ENCODE measurements at places on chromosomes 5 and 9.

DNA sequence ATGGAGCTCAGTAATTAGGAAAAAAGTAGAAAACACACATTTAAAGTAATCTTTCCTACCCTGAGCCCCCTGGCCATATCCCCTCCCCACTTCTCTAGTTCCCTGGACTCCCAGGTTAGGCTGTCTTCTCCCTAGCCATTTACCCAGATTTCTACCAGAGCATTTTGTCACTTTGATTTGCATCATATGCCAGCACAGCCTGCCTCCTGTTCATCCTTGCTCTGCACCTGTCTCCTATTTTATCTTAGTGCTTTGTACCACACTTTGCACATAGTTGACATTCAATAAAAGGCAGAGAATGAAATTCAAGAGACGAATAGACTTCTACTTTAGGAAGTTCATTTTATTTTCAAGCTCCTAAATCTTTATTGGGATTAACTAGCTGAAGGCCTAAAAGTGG lies 344.5 kb downstream of the EBF1 start:
- DNase-seq = no peak

GRCh38 chr9:109683521-109683920 lies 96.5 kb upstream of the PALM2AKAP2 start:
- DNase-seq = peak; percentile 8

DNA sequence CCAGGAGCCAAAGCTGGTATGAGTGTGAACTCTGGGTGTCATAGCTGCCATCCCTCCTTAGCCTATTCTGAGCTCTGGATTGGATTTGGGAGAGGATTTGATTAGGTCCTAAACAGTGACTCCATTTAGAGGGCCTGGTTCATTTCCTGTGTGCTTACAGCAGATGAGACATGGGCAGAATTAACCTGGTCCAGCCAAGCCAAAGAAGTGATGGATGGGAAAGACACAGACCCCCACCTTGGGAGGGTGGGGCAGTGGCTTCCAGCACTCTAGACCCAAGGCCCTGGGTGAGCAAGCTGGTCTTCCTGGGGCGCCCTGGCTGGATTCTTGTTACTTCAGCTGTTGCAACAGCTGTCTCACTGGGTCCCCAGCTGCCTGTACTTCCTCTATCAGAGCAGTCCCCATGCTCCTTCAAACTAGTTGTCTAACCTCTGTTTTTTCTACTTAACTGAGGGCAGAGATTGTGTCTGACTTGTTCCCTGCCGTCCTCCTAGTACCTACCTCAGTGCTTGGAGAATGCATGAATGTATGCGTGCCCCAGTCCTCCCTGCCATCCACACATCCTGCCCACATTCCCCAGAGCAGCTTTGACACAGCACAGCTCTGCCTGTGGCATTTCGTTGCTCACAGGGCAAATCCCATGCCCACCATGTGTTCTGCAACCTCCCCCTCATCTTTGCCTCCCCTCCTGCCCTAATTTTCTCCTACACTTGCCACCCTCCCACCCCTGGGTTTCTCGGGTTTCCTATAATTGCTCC lies 115.9 kb downstream of the RGS3 start:
- DNase-seq = peak; percentile 55

DNA sequence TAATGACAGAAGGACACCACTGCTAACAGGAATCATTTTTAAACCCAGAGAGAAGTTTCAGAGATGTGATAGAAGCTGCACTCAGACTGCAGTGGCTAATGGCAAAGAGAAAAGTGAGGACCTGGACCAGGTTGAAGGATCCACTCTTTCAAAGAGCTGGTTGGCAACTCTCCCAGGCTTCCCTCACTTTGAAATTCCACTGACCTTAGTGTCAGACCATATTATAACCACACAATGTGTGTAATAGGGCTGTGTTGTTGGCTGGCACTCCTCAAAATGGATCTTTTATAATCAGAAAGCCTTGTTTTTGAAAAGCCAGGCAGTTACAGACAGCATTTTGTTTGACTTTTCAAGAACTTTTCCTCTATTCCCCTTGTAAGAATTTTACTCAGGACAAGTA lies 280.7 kb downstream of the PRELID2 start:
- peak; percentile 72 for DNase-seq

- DNase-seq = peak; percentile 68
Observed at GRCh38 chr9:92242260-92243136, 51.0 kb downstream of the IARS1 start.

GRCh38 chr5:90968319-90968718 lies 409.7 kb downstream of the ADGRV1 start:
- no peak for DNase-seq

DNA sequence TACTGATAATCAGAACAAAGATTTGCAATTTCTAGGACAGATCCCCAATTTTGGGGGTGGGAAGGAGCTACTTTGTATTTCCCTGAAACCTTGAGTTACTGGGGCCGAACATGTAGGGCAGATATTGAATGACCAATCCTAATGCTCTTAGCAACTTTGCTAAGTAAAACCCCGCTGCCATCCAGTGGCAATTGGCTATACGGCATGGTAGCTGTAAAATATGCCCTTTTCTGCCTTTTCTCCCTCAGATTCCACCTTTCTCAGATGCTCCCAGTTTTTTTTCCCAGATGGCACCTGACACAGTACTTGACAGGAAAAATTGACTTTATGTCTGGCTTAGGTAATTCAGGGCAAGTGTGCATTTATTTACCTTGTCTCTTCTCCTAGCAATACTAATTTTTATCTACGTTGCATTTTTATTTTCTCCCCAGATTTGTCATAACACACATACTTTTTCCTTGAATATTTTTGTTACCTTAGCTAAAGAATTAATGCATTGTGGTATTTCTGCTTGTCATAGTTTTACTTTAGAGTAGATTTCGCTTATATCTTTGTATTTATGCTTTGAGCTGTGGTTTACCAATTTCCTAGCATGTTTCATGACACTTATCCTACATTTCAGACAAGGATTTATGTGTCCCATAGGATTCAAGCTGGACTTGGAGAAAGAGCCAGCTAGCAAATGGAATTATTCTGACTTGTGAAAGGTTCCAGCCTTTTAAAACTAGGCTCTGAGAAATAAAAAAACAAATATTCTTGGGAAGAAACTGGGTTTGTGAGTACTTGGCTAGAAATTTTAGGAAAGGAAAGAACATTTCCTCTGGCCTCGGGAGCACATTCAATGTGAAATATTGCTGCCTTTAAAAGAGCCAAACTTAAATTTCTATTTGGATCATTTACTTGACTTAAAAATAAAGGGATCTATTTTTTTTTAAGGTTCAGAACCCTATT lies 37.4 kb downstream of the PIK3R1 start:
- DNase-seq = peak; percentile 75

- DNase-seq = no peak
Observed at GRCh38 chr9:129849901-129850300, 14.6 kb downstream of the USP20 start.

DNA sequence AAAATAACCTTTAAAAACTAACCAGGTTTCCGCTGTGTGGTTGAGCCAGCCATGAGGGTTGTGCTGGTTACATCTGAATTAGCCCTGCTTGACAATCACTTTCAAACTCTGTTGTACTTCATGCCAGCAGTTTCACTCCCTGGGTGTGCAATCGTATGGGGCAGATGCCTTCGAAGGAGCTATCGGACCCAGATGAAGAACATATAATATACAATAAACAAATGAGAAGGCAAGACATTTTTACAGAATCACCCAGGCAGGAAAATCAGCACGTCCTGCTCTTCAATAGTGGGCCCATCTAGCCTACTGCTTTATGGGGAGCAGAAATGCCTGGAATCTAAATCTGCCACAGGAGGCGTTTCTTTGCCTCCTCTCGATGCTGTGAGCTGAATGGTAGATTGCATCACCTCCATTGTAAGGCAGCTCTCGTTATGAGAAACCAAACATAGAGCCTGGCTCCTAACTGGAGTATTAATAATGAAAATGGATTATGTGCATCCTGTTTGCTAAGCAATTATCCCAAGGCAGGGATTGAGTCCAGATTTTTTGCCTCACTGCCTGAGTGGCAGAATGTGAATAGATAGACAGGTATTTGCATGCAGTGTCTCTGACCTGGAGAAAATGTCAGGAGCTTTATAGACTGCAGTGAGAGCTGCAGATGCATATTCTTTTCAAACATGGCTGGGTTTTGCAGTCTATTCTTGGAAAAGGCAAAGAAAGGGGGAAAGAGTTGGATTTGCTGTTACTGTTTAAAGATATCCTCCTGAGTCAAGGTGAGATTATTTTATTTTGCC lies 143.3 kb upstream of the SMARCA2 start:
- peak; percentile 38 for DNase-seq

DNA sequence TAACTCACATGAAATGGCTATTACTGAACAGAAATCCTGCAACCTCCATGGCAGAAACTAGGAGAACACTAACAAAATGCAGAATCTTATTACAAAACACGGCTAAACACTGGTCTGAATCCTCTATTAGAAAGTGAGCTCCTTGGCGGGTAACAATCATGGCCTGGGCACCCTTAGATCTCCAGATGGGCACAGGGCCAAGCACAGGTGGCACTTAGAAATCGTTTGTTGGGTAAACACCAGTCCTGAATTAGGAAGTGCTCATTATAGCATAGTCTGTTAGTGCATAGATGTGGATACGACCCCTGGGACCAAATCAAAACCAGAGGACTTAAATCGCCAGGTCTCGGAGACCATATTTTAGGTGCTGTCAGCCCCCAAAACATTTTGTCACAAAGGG lies 14.4 kb downstream of the VDAC1 start:
- DNase-seq = no peak

DNA sequence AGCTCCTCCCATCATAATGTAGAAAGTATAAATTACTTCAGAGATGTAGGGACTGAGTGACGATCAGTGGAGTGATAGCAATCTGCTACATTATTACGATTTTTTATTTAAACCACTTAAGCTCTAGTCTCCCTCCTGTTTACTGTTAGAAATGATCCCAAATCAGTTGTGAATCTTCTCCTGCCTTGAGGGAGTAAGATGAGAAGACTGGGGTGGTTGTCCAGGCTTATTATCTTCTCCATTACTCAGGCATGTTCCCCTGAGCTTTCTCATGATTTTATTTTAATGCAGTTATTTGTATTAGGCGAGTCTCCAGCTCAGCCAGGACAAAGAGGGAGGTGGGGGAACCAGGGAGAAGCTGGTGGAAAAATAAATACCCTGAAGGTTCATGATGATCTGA lies 48.2 kb upstream of the CTNNA1 start:
- peak; percentile 68 for DNase-seq

DNA sequence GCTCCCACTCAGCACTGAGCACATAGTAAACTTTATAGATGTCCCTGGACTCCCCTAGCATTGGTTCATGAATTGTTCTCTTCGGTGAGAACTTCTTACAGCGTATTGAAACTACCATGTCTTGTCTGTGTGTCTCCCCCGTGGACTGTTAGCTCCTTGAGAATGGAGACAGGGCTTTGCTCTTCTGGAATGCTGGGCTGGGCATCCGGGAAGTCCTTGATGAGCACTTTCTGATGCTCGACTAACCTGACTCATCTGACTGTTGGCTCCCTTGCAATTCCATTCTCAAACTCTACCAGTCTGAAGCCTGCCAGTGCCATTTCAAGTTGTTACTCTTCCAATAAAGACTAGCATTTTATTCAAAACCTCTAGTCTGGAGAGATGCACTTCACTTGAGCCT lies 15.0 kb upstream of the PFDN1 start:
- DNase-seq = peak; percentile 82

DNA sequence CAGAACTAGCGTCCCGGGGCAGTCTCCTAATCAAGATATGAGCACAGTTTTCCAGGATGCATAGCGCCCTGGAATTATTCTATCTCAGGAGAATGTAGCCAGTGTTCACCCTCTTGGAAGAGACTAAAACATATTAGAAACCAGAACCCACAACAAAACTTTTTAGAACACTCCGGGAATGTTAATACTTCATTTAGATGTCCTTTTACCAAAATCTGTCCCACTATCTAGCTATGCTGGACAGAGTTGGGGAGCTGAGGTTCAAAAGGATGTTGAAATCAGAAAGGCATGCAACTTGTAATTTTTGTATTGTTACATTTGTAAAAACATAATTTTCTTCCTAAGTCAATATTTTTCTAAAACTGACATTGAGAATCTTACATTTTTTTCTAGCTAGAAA lies 386.5 kb upstream of the RFX3 start:
- DNase-seq = peak; percentile 35

- no peak for DNase-seq
Observed at GRCh38 chr5:112885001-112885400, 23.9 kb downstream of the SRP19 start.

- DNase-seq = no peak
Observed at GRCh38 chr5:82290908-82291307, 12.8 kb upstream of the RPS23 start.

GRCh38 chr5:149581192-149581861 lies at the start of gene ARHGEF37:
Gene ARHGEF37 (plus strand): TSS chr5:149581498. CDS start chr5:149597770, 16,272 bp downstream.
- DNase-seq = peak; percentile 63

DNA sequence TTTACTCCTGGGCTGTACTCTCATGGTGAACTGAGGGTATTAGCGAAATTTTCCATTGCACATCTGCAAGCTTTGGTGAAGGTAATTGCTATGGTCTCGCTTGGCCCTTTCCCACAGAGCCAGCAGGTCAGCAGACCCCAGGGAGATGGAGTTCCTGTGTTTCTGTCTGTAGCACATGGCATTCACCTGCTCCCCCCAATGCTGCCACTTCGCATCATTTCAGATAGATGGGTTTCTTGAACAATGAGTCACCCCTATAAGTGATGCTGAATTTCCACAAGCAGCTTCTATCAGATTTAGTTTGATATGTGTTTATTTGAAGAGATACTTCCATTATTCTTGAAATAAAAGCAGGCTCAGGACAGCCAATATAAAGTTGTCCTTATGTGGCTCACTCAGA lies 117.8 kb downstream of the ERCC6L2 start:
- DNase-seq = no peak

DNA sequence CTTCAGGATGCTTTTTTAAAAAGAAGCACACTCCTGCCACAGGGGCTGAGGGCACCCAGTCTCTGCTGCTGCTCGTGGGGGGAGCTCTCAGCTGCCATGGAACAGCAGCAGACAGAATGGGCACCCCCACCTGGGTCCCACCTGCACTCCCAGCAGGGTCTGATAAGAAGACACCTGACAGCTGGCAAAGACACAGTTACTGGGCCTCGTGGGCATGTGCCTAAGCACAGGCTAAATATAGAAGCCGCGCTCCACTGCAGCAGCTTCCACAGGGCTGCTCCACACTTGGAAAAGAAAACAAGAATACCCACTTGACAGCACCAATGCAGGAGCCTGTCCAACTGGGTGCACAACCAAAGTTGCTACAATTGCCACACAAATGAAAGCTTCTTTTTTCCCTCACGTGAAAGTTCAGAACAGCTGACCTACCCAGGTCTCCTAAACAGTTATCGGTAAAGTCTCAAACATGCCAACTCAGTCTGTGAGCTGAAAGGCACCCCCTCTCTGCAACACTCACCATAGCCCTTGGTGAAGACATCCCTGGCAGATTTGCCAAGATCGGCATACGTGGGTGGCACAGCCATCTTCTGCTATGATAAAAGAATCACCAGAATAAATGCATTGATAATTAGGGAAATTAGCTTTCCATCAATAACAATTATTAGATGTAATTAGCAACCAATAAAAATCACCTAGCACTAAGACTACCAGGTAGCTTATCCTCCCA lies 12.2 kb downstream of the VDAC1 start:
- DNase-seq = no peak

DNA sequence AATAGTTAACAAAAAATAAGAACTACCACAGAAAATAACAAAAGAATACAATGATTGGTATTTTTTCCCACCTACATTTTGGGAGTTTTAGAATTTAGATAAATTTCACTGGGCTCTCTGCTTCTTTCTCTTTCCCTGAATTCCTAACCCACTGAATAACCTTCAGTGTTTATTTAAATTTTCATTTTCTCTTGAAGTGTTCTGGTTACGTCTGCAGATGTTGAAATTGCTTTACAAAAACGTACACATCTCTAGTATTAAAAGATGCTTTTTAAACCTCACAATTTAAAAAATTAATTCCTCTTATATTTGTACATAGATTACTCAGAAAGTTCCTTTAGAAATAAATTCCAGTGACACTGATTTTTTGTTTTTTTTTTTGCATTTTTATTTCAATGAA lies 158.7 kb upstream of the TUT7 start:
- DNase-seq = peak; percentile 34

All from EH (cell line).